Stimulated activated CD4-positive, alpha-beta T cell treated with anti-CD3 and anti-CD28 coated beads, Interleukin-12 subunit alpha, Interleukin-12 subunit beta, amount 100 ng/mL, for 24 hours (primary cell): ENCODE measurements at places on chromosomes 1 and 21.

GRCh38 chr1:5643360-5644107 lies 348.7 kb downstream of the NPHP4 start:
- no peak for DNase-seq

- DNase-seq, result no peak
These were observed 182.4 kb downstream of the DISC1 start for GRCh38 chr1:231808990-231809389.

DNA sequence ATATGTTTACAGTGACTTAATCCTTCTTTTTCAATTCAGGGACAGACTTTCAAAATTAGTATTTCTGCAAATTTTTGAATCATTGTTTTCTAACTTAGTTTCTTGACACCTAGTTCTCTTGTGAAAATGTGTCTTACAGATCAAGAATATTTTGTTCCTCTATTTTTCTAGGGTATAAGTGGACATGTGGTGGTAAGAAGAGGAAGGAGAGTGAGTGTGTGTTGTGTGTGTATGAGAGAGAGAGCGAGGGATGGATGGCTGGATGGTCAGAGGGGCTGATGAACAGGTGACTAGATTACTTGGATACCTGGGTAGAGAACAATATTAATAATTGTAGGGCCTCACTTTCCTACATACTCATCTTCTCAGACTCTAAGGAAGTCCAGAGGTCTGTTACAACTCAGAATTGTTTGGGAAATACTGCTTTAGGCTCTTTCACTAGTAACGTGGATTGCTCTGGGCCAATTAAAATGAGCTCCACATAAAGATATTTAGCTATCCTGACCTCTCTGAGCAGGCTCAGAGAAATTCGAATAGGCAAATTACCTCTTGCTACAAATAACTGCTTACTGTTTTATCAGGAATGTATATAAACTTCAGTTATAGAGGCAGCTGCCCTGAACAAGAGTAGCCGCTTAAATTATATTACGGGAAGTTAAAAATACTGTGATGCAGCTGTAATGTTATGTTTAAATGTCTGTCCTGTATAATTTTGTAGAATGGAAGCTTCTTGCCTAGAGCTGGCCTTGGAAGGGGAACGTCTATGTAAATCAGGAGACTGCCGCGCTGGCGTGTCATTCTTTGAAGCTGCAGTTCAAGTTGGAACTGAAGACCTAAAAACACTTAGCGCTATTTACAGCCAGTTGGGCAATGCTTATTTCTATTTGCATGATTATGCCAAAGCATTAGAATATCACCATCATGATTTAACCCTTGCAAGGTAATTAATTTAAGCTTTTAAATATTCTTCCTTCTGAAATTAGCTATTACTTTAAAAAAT lies 19.7 kb downstream of the GPSM2 start:
- DNase-seq, result no peak

DNA sequence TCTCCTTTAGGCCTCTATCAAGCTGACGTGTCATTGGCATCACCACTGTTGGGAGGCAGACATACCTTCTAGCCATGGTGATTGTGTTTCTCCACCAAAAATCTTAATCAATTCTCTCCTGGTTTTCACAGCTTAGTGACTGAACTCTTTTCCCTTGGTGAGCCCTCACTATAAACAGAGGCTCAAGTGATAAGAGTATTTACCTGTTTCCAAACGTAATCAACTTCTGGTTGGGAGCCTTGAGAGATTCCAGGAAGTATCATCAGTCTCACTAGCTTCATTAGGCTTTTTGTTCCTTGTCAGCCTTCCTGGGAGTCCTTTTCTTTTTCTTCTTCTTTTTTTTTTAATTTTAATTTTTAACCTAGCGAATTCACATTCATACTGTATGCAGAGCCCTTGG lies 33.8 kb upstream of the KCNQ4 start:
- no peak for DNase-seq

DNA sequence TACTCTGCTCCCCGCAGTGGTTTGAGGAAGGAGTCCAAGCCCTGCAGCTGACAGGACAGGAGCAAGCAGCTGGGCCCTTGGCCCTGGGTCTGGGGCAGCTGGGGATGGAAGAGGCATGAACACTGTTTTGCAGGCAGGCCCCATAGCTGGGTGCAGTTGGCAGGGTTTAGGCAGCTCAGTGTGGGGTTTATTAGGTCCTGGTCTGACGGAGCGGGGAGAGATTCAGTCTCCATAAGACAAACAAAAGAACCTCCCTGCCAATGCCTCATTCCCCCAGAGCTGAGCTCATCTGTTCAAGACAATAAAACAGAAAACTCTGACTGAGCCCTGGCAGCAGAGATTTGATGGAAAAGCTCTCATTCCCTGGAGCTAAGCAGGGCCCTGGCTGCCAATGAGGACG lies 37.3 kb downstream of the OLFML2B start:
- no peak for DNase-seq

DNA sequence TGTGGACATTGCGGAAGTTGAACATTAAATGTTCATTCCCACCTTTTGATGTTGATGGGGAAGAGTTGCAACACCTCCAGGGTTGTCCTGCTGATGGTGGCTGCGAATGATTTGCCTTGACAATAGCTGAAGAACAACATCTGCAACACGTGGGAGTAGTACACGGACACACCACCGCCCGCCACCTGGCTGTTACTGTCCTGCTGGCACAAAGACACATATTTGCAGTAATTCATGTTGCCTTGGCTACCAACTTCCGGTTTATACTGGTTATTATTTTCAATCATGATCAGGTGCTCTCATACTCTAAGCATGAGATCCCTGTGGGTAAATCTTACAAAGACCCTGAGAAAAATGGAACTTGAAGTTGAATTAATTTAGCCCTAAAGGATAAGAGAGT lies 55.2 kb downstream of the UBR4 start:
- no peak for DNase-seq

DNA sequence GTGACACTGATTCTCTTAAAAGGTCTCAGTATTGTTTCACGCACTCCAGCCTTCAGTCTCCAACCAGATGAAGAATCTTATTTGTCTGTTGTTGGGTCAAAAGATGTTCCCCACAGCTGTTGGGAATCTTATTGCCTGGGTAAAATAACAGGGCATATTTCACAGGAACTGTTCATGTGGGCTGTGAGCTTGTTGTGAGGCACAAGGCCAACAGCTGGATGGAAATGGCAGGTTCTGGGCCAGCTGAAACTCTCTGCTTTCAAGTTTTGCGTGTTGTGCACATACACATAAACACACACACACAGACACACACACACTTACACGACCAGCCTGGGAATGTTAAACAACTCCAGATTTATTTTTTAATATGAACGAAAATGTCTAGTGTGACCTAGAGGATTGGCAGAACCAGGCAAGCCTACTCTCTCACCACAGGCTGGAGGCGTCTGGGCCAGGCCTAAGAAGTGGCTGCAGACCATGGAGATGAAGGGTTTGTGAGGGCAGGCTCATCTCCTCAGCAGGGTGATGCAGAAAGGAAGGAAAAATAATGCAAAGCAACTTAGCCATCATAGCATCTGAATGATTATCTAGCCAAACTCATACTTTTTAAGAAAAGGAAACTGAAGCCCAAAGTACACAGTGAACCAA lies 357.0 kb downstream of the TTLL7 start:
- no peak for DNase-seq

DNA sequence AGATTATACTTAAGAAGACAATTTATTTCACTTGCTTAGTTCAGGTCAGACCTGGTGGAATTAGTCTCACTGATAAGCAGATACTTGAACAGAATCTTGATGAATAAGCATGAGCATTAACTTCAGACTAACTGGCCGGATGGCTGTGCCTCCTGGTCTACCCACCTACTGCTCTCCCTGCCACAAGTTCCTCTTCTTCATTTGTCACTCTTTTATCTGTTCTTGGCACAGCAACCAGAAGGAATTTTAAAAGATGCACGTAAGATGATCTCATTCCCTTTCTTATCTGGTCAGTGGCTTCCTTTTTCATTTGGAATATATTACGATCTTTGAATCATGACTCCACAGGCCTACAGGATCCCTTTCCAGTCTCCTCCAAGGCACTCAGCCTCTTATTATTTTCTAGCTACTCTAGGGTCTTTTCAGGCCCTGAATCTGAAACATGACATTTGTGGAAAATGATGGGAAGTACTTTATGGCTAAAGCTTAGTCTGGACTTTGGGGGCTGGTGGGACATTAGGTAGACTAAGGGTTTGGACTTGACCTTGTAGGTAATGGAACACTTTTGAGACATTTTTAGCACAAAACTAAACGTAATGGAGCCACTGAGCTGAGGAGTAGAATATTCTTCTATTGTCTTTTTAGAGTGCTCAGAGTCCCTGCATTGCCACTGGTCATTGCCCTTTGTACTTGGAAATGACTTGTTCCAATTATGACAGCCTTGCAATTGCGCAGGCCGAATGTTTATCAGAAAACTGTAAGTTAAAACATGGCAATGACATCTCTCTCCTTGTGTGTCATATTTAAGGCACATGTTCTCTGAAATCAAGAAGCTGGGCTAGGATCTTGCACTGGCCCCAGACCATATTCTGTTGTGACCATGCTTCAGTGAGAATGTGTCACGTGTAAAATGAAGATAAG lies 16.0 kb downstream of the ST6GALNAC3 start:
- DNase-seq, result no peak

GRCh38 chr1:90809093-90809492 lies 92.0 kb upstream of the BARHL2 start:
- DNase-seq, result no peak

DNA sequence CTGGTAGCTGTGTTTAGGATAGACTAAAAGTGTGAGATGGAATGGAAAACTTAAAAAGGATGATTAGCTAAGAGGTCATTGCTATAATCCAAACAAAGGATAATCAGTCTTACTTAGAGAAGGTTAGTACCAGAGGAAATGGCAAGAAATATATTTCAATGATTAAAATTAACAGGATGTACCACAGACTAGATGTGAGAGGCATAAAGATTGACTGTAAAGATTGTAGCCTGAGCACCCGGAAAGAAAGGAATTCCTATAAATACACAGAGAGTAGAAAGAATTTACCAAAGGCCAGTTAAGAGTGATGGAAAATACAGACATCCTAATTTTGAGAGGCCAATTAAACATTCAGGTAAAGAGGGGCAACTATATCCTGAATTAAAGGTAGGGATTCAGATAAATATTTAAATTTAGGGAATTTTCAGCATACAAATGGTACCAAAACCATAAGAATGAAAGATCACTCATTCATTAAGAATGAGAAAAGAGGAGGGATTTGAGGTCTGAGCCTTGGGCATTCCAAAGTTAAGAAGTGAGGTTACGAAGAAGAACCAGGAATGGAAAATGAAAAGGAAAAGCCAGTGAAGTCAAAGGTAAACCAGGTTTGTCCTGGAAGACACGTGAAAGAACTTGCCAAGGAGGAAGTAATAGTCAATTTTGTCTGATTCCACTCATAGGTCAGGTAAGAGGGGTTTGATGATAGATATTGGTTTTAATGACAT lies 46.4 kb upstream of the RGS1 start:
- DNase-seq, result no peak

DNA sequence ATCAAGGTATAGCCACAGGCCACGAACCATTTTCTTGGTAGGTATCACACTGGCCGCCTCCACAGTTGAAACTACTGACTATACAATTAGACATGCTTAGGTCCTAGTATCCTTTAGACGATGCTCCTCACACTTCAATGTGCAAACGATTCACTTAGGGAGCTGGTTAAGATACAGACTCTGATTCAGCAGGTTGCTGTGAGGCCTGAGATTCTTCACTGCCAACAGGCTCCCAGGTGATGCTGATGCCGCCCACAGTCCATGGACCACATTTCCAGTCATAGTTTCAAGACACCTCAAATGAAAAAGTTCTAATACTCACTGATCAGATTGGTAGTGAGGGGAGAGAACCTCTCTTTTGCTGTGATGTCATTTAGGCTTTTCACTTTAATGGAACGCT lies 6.8 kb downstream of the ATP5PO start:
- no peak for DNase-seq

DNA sequence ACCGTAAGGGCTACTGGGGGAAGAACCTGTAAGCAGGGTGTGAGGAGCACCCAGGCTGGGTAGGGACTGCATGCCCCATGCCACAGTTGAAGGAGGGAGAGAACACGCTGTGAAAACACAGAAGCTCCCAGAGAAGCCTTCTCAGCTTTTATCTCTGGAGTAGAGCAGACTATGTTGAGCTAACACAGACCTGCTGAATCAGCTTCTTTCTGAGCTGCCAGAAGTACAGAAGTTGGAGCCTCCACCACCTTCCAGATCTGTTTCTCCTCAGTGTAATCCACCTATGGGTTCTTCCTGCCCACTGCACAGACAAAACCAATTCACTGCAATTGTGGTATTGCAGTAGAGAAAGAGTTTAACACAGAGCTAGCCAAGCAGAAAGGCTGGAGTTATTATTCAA lies 5.4 kb downstream of the YBEY start:
- DNase-seq, result no peak

GRCh38 chr1:246065592-246065991 lies 441.5 kb downstream of the SMYD3 start:
- no peak for DNase-seq

- DNase-seq, result no peak
These were observed 53.6 kb downstream of the TNFSF4 start for GRCh38 chr1:173153503-173153902.
